ENCODE measurements at places on chromosomes 7 and 10.

- no peak for DNase-seq
Observed at GRCh38 chr7:29469281-29469680, 94.4 kb upstream of the PRR15 start.

- peak; percentile 4 for DNase-seq
Observed at GRCh38 chr10:118332948-118333710, 9.0 kb downstream of the FAM204A start.

- DNase-seq, result peak; percentile 60
Observed at GRCh38 chr7:101116898-101117297, 10.0 kb upstream of the SERPINE1 start.

DNA sequence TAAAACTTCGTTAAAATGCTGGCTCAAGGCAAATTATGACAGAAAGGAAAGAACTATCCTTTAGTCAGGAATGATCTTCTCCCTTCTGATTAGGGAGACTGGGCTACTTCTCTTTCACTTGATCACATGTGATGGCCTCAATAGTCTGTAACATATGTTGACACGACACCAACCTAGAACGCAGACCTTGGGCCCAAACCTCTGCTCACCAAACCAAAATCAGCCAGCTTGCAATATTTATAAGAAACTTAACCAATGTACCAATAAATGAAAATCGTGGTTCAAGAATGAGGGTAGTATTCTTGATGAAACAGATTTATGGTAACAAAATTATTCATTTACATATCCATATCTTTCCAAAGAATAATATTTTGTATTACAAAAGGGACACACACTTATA lies 361.6 kb downstream of the SORCS1 start:
- no peak for DNase-seq

DNA sequence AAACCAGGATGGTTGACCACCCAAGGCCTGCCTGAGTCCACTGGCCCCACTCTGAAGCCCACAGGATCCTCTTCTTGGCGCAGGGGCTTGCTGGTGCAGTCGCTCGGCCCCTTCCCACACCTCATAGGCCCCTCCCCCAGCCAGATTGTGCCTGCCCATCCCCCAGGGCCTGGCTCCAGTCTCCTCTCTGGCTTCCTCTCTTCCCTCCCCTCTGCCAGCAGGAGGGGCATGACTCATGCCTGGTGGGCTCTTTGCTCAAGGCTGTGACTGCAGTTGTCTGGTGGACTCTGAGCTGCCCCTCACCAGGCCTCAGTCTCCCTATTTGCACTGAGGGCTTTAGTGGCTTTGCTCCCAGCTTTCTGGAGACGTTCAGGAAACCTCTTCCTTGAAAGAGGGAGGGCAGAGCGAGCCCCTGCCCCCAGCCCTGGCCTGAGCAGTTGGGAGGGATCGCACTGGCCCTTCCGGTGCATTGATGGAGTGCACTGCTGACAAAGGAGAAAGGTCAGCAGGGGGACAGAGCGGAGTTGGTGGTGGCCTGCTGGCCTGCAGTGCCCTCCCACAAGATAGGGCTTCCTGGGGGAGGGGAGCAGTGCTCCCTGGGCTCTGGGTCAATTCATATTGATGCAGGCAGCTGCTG lies 60.7 kb downstream of the ZMIZ1 start:
- DNase-seq, result peak; percentile 66

DNA sequence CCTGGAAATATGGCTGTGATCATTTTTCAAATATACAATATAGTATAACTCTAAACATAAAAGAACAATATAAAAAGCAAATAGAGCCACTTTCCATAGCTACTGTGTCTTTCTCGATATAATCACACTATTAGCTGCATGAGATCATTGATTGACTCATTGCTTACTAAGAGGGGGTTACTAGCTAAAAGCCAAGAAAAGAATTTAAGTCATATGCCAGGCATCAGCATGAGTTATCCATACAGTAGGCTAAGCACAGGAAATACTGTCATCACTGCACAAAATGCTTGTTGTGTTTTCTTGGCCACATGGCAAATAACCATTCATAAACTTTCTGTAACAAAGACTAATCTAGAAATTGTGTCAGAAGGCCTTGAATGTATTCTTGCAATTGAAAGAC lies 18.8 kb upstream of the ABCB5 start:
- peak; percentile 76 for DNase-seq

GRCh38 chr10:132151286-132151950 lies 35.3 kb upstream of the DPYSL4 start:
- no peak for DNase-seq

GRCh38 chr7:80420876-80421275 lies 91.0 kb downstream of the GNAT3 start:
- DNase-seq, result no peak

DNA sequence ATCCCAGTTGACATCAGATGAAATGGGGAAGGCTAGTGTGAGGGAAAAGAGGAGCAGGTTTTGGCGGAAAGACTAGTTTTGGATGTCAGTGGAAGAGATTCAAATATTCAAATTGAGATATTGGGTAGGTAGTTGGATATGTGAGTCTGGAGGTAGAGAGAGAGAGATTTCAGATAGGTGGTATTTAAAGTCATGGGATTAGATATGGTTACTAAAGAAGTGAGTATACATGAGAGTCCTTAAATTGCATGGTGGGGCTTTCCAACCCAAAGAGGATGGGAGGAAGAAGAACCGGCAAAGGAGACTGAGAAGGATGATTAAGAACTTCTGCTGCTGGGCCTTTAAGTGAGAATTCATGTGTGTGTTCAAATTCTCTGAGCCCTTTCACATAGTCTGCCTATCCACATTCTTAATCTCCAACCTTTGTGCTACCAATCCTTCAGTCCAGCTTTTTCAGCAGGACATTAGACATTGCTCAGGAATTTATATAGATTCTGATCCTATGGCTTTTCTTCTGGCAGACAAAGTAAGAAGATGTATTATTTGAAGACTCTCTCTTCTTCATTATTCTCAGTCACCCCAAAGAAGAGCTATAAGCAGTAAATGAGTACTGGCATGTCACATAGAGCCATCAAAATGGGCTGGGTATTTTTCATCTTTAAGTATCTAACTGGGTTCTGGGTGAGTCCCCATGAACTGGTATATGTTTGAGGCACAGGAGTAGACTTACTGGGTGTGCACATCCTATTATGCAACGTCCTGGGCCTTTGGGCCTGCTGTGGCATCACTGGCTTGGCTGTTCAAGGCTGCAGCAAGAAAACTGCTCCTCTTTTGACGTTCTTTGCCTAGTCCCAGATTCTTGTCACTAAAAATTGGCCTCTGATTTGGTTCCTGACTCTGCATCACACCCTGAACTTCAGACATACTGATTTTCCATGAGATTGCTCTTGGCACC lies 33.6 kb downstream of the ST7 start:
- peak; percentile 45 for DNase-seq

GRCh38 chr10:125799451-125800182 lies 23.4 kb downstream of the UROS start:
- no peak for DNase-seq

DNA sequence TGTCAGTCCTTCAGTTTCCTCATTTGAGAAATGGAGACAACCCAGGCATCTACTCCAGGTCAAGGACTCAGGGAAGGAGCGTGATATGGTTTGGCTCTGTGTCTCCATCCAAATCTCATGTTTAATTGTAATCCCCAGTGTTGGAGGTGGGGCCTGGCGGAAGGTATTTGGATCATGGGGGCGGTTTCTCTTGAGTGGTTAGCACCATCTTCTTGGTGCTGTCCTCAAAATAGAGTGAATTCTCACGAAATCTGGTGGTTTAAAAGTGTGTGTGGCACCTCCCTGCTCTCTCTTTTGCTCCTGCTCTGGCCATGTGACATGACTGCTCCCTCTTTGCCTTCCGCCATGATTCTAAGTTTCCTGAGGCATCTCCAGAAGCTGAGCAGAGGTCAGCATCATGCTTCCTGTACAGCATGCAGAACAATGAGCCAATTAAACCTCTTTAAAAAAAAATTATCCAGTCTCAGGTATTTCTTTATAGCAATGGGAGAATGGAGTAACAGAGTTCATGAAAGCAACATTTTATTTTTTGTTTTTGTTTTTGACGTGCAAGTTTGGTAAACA lies 30.0 kb downstream of the ARHGAP22 start:
- no peak for DNase-seq

- peak; percentile 56 for DNase-seq
Observed at GRCh38 chr7:98399890-98400541, 874 bp downstream of the BAIAP2L1 start.
